ENCODE measurements at places on chromosomes 13 and 19. TPM values are rescaled to one million over a fixed set of nuclear protein-coding genes. Genes with fewer than 3 reads are reported as not detected.
A peak's percentile ranks its signal among the peaks of the same experiment; 100 is the strongest.

TDRD12 gene
- total RNA-seq, result 0.21 TPM

DNA sequence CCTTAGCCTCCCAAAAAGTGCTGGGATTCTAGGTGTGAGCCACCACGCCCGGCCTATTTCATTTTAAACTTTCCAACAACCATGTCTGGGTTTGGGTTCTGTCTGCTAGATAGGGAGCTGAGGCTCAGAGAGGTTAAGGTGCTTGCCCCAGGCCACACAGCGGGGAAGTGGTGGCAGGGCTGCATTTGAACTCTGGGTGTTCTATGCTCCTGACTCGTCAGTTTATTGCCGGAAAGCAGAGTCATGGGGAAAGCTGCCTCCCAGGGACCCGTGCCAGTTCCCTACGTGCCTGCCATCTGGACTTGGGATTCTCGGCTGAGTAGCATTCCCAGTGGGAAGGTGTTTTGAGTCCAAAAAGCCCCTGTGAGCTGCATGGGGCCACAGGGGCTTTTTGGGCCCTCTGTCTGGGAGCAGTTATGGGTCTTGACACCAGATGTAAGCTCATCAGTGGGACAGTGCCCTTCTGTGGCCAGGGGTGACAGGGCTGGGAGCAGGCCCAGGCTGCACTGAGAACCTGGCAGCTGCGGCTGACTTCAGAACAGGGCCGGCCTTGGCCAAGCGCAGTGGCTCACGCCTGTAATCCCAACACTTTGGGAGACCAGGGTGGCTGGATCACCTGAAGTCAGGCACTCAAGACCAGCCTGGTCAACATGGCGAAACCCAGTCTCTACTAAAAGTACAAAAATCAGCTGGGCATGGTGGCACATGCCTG lies 10.9 kb downstream of the RFX1 start:
- H3K4me3 ChIP-seq, result no peak overlapping the region
- DNase-seq, result no peak
- H3K27ac ChIP-seq, result no peak overlapping the region
- H3K27me3 ChIP-seq, result no peaks in the 10 kb centered on the region

DNA sequence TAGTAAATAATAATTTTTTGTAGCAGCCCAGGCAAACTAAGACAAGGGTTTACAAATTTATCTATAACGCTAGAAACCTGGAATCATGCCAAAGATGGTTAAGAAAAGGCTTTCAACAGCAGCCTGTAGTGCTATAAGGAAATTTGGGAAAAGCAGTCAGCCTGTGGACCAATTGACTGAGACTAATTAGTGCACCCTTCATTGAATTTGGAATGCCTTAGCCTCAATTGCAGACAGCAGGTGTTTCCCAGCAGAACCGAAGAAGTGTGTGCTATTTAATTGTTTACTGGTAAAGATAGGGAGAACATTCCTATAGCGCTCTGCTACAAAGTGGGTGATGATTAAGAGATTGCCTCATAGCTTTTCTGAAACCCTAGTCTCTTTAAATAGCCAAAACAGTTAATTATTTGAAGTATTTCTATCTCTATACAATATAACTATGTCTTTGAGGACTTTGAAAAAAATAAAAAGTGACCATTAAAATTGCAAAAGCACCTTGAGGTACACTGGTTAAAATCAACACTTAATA lies 1884.3 kb upstream of the PCDH20 start:
- no peak for DNase-seq
- H3K27ac ChIP-seq, result no peak overlapping the region
- no peak overlapping the region for H3K4me3 ChIP-seq
- H3K4me1 ChIP-seq, result no peaks in the 10 kb centered on the region
- H3K36me3 ChIP-seq, result no peaks in the 10 kb centered on the region

GRCh38 chr19:12364391-12365235 lies 870 bp downstream of the ZNF442 start:
- peaks cover 23% of the 10 kb centered on the region for H3K4me1 ChIP-seq
- H3K27me3 ChIP-seq, result no peaks in the 10 kb centered on the region
- peak overlapping the region; percentile 89 for H3K4me3 ChIP-seq
- peak; percentile 23 for DNase-seq
- peaks cover 12% of the 10 kb centered on the region for H3K36me3 ChIP-seq

DNA sequence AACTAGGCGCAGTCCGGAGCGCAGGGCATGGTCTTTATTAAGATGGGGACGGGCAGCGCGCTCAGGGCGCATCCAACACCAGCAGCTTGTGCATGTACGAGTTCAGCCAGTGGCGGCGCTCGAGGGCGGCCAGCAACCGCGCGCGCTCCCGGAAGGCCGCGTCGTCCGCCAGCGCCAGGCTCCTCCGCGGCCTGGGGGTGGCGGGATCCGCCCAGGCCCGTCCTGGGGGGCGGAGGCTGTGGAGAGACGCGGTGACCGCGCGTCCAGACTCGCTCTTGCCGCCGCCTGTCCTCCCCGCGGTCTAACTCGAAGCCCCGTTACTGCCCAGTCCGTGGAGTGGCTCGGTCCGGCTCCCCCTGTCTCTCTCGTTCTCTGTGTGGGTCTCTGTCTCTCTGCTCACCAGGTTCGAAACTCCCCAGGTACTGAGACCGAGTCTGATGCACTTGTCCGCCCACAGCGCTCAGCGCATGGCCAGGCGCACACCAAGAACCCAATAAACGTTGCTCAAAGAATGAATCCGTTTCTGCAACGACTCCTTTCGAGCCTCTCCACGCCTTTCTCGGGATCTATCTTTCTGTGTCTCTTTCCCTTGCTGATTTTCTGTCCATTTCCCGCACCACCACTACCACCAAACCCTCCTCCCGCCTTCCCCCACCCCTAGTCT lies 702 bp downstream of the PTH2 start:
- H3K27ac ChIP-seq, result peak overlapping the region; percentile 58
- H3K4me3 ChIP-seq, result peak overlapping the region; percentile 61
- peak; percentile 75 for DNase-seq
- peaks cover 85% of the 10 kb centered on the region for H3K27me3 ChIP-seq
